Amniotic epithelial cell (primary cell): ENCODE measurements at places on chromosomes 16 and 17.

- peak; percentile 37 for DNase-seq
Observed at GRCh38 chr16:66269617-66270332, 96.7 kb upstream of the CDH5 start.

DNA sequence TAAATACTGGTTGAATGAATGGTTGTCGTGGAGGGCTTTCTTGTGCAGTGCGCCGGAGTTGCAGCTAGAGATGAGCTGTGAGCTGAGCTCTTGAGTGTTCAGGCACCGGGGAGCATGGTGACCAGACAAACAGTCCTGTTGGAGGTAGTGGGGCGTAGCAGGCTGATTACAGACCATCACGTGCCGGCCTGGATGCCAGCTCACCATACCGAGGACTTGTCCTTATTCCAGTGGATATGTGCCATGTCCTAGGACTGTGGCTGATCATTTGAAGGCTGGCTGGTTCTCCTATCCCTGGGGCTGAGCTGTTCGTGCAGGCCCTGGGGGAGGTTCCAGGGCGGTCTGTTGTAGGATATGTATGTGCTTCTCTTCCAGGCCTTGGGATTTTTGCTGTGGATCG is 60.0 kb downstream of the ABCC1 start:
- DNase-seq, result no peak

- DNase-seq, result no peak
Observed at GRCh38 chr16:69318177-69318910, 7.2 kb downstream of the VPS4A start.

DNA sequence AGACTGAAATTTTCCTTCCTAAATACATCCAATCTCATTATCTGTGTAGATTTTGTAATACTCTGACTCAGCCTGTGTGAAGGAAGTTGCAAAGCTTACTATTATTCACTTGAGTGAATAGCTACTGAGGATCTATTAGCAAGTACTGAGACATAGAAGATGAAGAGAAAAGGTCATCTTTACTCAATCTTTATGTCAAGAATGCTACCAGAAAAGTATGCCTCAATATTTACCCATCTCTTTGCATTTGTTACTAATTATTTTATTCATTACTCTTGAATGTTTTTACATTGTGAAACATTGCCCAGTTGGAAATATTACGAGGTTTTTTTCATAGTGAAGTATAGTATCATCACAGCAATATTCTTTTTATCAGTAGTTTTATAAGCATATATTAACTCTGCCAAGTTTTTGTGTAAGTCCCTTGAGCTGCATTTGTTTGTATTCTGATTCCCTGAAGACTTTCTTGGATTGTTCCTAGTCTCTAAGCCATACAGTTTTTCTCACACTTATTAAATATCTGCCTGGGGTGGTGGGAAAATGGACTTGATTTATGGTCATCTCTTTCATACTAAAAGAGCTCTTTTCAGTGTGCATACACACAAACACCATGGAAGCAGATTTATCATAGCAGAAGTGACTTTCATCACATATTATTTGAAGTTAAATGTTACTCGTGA is 110.4 kb downstream of the MRTFB start:
- DNase-seq, result peak; percentile 89

GRCh38 chr17:76709077-76709950 is 1.5 kb downstream of the MXRA7 start:
- peak; percentile 90 for DNase-seq

DNA sequence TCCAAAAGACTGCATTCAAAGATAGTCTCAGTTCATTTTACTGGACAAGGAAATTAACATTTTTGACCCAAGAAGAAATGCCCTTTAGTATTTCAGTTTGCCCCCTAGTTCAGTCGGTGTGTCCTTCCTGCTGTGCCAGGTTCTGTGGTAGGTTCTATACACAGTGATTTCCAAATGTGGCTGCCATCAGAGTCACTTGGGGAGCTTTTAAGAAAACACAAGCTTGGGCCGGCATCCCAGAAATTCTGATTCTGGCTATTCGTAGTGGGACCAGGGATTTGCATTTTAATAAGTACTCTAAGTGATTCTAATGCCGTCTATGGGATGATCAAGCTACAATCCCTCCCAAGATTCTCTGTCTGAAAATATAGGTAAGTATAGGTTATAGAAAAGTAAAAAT is 10.2 kb downstream of the RSPRY1 start:
- DNase-seq, result no peak

DNA sequence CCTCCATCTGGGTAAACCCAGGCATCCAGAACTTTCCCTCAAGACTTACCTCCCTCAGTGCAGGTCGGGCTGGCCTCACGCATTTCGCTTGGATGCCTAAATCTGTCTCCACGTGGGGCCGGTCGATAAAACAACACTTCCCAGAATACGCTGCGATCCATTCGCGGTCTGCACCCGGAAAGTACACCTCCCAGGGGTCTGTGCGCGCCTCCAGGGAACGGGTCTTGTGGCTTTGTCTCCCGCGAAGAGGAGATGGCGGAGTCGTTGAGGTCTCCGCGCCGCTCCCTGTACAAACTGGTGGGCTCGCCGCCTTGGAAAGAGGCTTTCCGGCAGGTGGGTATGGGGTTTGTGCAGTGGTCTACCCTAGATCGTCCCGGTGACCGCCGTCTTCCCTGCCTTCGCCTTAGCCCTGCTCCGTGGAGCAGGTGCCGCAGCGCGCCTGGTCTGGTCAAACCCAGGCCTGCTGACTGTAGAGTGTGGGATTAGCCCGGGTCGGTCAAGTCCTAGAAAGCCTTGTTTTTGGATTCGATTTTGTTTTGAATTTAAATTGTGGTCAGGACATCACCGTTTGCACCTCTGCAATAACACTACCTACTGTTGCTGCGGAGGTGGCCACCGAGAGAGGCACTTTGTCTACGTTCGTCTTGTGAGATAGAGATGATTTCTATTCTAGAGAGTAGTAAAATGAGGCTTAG is at the start of gene RPAIN:
Gene RPAIN, plus strand, starts transcription at position 224 of the 695 bp plus-strand sequence. Its CDS starts 29 bp downstream, at position 253.
- peak; percentile 83 for DNase-seq

DNA sequence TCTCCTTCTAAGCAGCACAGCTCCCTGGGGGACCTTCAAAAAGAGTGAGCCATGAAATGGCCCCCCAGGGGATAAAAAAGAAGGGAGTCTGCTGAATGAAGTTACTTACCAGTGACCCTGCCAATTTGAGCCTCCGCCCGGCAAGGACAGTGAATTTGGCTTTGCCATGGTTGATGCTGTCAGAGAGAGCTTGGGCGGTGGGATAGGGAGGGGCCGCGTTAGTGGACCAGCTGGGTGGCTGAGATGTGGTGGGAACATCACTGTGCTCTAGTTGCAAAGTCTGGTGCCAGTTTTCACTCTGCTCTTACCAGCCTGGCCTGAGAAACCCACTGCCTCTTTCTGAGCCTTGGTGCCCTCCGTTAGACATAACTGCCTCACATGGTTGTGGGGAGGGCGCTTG is 114.6 kb downstream of the MRM1 start:
- no peak for DNase-seq

- DNase-seq, result peak; percentile 44
Observed at GRCh38 chr17:70006159-70006558, 68.9 kb upstream of the KCNJ16 start.

GRCh38 chr16:89489898-89490438 is 393 bp downstream of the ANKRD11 start:
- DNase-seq, result no peak
